ENCODE measurements at places on chromosomes 6 and 20.

DNA sequence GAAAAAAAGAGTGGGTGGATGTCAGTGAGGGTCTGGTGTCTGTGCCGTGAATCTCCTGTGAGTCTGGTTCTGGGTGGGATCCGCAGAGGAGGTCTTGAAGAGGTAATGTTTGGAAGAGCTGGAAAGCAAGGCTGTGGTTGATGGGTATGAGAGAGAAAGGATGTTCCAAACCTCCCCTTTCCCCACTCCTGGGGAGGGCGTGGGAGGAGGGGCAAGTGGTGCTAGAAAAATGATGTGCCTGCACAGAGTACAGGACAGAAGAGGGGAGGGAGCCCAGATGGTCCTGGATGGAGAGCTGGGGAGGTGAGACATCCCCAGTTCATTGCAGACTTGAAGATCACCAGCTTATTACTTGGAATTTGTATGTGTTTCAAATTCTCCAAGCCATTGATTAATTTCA lies 3.1 kb downstream of the CNPY3 start:
- no peak for DNase-seq

- DNase-seq, result no peak
These were observed 12.9 kb upstream of the TLDC2 start for GRCh38 chr20:36862857-36863668.

GRCh38 chr6:75893776-75894152 lies 144.7 kb downstream of the MYO6 start:
- DNase-seq, result no peak

- no peak for DNase-seq
These were observed 114.1 kb downstream of the KIF16B start for GRCh38 chr20:16459019-16459700.

- no peak for DNase-seq
These were observed 88.8 kb upstream of the AHI1 start for GRCh38 chr6:135586388-135586787.

GRCh38 chr6:41269166-41269565 lies 17.3 kb downstream of the TREM1 start:
- DNase-seq, result no peak

- no peak for DNase-seq
These were observed 64.4 kb downstream of the SULF2 start for GRCh38 chr20:47720636-47721427.

- DNase-seq, result no peak
These were observed 171.0 kb upstream of the PRND start for GRCh38 chr20:4550740-4551139.

GRCh38 chr6:29967379-29968010 lies 25.2 kb downstream of the HLA-A start:
- DNase-seq, result no peak

GRCh38 chr6:166106076-166106686 lies 61.5 kb downstream of the TBXT start:
- DNase-seq, result peak; percentile 48

DNA sequence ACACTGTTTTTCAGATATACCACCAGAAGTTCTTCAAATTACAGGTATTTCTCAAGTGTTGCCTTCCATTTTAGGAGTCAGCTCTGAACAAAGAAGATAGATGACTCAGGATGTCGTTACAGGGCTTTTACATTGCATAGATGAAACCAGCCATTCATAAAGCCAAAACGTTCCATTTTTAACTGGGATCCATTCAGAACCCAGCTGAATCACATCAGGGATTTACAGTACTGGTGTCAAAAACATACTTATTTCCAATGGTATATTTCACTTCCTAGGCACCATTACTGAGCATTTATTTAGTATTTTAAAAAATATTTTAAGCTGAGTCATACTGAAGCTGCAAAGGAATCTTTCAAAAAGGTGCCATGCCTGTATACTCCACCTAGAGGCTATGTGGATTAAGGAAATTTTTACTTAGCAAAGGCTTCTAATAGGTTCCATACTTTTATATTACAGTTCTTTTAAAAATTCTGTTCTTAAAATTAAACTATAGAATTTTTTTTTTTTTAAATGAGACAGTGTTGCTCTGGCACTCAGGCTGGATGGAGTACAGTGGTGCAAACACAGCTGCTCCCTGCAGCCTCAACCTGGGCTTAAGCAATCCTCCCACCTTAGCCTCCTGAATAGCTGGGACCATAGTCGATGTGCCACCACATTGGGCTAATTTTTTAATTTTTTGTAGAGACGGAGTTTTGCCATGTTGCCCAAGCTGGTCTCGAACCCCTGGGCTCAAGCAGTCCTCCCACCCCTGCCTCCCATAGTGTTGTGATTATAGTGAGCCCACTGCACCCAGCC lies 2.6 kb downstream of the ASF1A start:
- no peak for DNase-seq

DNA sequence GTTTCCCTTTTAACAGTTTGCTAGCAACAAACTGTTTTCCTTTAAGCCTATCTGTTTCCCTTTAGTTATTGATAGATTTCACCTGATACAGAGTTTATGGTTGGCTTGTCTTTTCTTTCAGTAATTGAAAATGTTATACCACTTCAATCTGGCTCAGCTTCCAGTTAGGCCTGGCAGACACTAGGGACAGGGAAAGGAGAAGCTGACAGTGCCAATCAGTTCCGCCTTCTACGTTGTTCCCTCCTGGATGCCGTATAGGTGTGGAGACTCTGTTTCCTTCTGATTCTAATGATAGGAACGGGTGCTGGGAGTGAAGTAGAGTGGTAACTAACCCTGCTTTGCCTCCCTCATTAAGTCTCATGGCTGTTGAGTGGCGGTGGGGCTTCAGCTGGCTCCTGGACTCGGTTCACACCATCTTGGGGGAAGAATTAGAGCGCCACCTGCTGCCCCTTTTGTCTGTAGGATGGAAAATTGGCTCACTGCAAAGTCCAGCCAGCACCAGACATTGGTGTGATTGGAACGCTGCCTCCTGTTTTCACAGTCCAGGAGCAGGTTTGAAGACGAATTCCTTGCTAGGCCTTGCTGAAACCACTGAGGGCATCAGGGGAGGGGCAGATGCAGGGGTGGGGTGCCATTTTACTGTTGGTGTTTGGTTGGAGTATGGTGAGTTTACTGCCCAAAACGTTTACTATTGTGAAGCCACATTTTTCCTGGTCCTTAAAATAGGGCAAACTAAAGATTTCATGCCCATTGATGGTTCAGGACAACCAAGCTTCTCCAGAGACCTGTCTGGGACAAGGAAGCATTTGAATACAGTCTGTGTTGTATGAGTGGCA lies 1729.5 kb downstream of the GRIK2 start:
- no peak for DNase-seq

DNA sequence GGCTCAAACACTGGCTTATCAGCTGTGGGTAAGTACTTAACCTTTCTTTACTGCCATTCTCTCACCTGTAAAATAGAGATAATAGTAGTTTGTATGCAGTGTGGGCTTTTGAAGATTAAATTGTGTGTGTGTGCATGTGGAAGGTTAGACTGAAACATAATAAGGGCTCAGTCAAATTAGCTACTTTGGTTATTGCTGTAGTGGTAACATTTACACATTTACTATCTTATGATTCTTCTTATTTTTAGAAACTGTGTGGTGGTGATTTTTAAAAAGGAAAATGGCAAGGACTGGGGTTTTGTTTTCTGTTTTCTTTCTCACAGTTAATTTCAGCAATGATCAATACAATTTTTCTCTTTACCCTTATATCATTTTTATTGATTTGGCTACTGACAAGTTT lies 206.9 kb downstream of the NKAIN2 start:
- no peak for DNase-seq

DNA sequence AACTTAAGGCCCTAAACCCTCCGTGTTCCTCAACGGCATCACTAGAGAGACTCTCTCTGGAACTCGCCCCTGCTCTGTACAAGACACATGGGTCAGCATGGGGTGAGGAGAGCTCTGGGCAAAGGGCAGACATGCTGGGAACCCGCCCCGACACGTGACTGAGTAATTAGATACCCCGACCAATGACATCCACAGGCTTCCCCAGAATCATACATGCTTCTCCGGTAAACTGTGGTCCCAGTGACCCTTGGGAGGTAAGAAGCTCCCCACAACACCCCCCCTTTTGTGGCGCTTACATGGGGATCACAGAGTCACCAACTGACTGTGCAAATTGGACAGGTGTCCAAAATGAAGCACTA lies 31.7 kb upstream of the RPS6KA2 start:
- no peak for DNase-seq

DNA sequence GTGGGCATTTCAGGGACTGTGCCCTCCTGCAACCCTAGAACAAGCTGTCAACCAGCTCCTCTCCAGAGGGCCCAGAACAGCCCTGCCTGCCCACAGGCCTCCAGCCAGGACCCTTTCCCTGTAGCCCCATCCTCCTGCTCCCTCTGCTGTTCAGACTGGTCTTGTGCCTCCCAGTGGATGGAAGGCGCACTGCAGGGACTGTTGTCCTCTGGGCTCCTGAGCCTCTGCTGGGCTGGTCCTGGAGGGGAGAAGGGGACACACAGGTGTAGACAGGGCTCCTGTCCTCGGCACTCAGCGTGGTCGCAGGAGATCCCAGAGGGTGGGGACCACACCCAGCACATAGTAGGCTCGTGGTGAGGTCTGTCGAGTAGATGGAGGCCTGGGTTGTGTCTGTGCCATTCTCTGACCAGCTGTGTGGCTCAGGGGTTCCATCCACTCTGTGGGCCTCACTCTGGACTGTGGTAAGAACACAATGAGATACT lies 11.5 kb downstream of the ITPR3 start:
- peak; percentile 29 for DNase-seq

GRCh38 chr20:57598491-57598890 lies 21.7 kb downstream of the ZBP1 start:
- DNase-seq, result no peak

DNA sequence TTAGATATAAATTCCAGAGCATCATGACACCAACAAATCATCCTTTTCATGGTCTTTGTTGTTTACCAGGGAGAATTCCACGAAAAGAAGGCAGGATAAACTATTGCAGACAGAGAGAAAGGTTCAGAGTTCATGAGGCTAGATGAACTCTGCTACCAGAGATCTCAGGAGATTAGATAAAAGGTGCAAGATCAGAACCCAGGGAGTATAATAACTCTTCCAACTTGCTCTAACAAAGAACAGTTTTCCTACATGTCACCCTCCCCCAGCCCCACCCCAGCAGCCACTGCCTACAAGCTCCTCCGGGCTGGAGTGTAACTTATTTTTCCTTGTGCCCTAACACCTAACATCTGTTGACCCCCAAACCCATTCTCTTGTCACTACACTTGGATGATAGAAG lies 13.9 kb upstream of the CITED2 start:
- DNase-seq, result no peak

DNA sequence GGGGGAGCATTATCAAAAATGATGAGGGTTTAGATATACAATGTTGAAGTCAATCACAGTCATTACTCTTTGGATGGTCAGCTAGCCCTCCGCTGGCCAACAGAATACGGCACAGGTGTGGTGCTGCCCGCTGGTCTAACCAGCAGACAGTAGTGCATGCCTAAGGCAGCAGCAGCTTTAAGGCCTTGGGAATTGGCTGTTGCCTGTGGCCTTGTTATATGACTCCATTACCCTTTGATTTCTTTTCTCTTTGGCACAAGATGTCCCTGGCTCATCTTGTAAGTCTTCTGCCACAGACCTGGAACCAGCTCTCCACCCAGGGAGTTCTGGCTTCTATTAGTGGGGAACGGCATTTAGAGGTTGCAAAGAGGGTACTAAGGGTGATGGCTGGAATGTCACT lies 110.2 kb downstream of the WDR27 start:
- DNase-seq, result no peak

DNA sequence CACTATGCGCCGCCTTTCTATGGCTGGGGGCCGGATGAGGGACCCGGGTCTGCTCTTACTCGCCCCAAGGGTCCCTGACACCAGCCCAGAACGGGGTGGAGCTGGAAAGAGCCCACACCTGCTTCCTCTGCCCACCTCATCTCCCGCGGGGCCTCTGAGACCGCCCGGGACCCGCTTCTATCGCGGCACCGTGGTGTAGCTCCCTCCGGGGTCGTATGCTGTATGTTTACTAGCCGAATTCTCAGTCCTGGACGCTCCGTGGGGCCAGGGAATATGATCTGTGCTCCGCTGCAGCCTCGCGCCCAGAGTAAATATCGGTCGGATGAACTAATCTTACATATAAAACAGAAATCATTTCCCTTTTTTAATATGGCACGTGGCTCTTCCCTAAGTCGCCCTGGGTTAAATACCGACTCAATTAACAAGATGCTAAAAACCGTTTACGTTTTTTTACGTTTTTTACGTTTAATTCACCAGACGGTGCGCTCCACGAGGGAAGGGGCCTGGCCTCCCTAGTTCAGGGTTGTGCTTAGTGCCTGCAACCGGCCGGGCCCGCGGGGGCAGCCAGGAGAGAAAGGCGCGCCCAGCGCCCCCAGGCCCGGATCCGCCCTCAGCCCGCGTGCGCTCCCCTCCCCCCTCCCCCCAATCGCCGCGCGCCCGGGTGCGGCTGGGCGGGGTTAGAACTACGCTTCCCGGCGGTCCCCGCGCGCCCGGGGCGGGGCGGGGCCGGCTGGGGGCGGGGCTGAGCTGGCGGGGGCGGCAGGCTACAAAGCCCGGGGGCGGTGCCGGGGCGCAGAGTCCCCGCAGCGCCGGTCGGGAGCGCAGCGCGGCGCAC lies at the start of gene RBM38:
Gene RBM38 (plus strand): TSS at position 793 of the 835 bp plus-strand sequence. CDS start 186 bp downstream, outside the sequence.
- DNase-seq, result peak; percentile 42

GRCh38 chr6:87590990-87591389 lies 1.1 kb downstream of the ORC3 start:
- DNase-seq, result no peak

DNA sequence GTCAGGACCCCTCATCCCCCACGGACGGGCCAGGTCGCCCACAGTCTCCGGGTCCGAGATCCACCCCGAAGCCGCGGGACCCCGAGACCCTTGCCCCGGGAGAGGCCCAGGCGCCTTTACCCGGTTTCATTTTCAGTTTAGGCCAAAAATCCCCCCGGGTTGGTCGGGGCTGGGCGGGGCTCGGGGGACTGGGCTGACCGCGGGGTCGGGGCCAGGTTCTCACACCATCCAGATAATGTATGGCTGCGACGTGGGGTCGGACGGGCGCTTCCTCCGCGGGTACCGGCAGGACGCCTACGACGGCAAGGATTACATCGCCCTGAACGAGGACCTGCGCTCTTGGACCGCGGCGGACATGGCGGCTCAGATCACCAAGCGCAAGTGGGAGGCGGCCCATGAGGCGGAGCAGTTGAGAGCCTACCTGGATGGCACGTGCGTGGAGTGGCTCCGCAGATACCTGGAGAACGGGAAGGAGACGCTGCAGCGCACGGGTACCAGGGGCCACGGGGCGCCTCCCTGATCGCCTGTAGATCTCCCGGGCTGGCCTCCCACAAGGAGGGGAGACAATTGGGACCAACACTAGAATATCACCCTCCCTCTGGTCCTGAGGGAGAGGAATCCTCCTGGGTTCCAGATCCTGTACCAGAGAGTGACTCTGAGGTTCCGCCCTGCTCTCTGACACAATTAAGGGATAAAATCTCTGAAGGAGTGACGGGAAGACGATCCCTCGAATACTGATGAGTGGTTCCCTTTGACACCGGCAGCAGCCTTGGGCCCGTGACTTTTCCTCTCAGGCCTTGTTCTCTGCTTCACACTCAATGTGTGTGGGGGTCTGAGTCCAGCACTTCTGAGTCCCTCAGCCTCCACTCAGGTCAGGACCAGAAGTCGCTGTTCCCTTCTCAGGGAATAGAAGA lies 978 bp downstream of the HLA-A start:
- DNase-seq, result no peak

GRCh38 chr6:81863123-81863522 lies 110.6 kb upstream of the TENT5A start:
- DNase-seq, result no peak

- DNase-seq, result no peak
These were observed 6.1 kb downstream of the RAMACL start for GRCh38 chr6:166580076-166581050.

GRCh38 chr6:160122744-160123143 lies 1.1 kb downstream of the SLC22A1 start:
- no peak for DNase-seq

All from stimulated activated CD8-positive, alpha-beta memory T cell treated with anti-CD3 and anti-CD28 coated beads, Interleukin-15, amount 100 ng/mL, for 1 hour (primary cell).